ENCODE measurements at places on chromosomes 13 and 19.

- no peaks in the 10 kb centered on the region for H3K27me3 ChIP-seq
- H3K27ac ChIP-seq, result peak overlapping the region; percentile 96
- DNase-seq, result no peak
- peak overlapping the region; percentile 59 for H3K4me3 ChIP-seq
- H3K4me1 ChIP-seq, result peaks cover 9% of the 10 kb centered on the region
These were observed 5.8 kb upstream of the PROZ start for GRCh38 chr13:113152691-113152983.

GRCh38 chr13:110641055-110642015 lies 26.0 kb downstream of the NAXD start:
- H3K27ac ChIP-seq, result peak overlapping the region; percentile 42
- DNase-seq, result no peak
- H3K36me3 ChIP-seq, result peaks cover 44% of the 10 kb centered on the region
- no peaks in the 10 kb centered on the region for H3K27me3 ChIP-seq
- H3K4me3 ChIP-seq, result no peak overlapping the region
- H3K4me1 ChIP-seq, result peaks cover 13% of the 10 kb centered on the region

- H3K36me3 ChIP-seq, result no peaks in the 10 kb centered on the region
- no peaks in the 10 kb centered on the region for H3K4me1 ChIP-seq
- no peak overlapping the region for H3K4me3 ChIP-seq
- DNase-seq, result no peak
These were observed 8.3 kb upstream of the NAA16 start for GRCh38 chr13:41302743-41303142.

GRCh38 chr13:24162604-24163003 lies 2.1 kb downstream of the SPATA13 start:
- H3K36me3 ChIP-seq, result no peaks in the 10 kb centered on the region
- H3K27me3 ChIP-seq, result peaks cover 19% of the 10 kb centered on the region
- H3K27ac ChIP-seq, result no peak overlapping the region
- no peak for DNase-seq
- no peak overlapping the region for H3K4me3 ChIP-seq

DNA sequence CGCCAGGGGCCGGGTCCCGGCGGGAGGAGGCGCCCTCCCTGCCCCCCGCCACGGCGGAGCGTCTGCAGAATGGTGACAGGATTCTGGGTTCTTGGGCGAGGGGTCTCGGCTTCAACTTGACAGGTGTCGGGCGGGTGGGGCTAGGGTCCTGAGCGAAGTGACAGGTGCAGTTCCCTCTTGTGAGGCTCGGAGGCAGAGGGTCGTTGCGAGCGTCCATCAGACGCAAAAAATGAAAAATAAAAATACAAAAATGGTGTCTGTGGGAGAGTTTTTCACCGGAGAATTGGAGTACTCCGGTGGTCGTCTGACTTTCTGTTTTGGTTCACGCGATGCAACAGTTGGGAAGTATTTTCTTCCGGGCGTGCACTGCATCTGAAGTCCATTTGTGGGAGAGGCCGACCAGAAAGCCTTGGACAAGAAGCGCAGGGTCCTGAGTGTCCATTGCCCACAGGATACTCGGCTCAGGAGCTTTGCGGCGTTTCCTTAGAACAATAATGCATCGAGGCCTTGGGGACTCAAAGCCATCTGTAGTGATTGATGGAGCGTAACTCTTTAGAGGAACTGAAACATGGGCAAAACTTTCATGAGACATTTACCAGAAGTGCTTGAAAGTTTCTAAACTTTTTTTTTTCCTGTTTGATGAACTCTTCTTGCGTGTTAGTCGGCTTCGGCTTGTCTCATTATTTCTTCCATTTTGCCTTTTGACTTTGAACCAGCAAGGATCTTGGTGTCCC lies 759 bp downstream of the RB1 start:
- peak overlapping the region; percentile 99 for H3K27ac ChIP-seq
- H3K4me1 ChIP-seq, result peaks cover 13% of the 10 kb centered on the region
- H3K36me3 ChIP-seq, result no peaks in the 10 kb centered on the region
- H3K4me3 ChIP-seq, result peak overlapping the region; percentile 98

Data from gastrocnemius medialis (tissue), 4 donors.